Foreskin fibroblast (primary cell): ENCODE measurements at places on chromosomes 6 and 20.

- DNase-seq: no peak
These were observed 1.6 kb downstream of the PGBD1 start for GRCh38 chr6:28282926-28283325.

- no peak for DNase-seq
These were observed 66.4 kb downstream of the MDGA1 start for GRCh38 chr6:37631295-37631694.

DNA sequence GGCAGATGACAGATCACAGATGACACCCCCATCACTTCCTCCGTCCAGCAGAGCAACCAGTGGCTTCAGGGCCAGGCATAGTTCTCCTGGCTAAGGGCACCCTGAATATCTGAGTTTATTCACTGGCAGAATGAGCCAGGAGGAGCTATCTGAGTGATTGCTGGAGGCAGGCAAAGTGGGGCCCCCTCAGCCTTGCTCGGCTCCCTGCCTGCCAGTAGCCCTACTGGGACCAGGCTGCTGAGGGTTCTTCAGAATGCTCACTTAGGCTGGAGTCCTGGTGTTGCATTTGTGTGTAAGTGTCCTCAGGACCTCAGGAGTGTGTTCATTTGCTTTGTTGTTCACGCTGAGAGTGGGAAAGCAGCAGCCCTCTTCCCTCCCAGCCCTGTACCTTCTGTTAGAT lies 31.2 kb downstream of the CHMP4B start:
- no peak for DNase-seq

DNA sequence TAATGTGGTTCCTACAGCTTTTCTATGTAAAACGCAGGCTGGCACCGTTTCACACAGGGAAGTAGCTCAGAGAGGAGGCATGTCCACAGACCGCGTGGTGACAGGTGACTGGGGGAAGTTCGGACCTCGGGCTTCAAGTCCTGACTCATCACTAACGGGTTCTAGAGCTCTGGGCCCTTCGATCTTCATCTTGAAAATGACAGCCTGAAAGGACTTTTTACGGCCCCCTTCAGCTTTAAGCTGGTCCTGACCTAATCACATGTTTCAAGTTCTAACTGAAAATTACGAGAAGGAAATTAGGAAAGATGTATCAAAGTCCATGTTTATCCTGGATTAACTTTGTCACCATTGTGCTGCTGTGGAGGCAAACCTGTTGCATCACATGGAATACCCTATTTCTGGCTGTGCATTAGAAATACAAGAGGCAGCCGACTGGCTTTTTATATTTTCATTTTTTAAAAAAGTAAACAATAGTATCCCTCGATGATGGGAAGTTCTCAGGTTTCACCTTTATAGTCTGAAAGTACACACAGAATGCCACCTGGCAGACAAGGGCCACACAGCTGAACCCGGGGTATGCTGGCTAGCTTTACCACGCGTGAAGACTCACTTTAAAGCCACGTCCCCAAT lies 2.0 kb downstream of the MAN1A1 start:
- DNase-seq: peak; percentile 61

GRCh38 chr6:83071023-83071422 lies 3.6 kb downstream of the DOP1A start:
- DNase-seq: no peak

DNA sequence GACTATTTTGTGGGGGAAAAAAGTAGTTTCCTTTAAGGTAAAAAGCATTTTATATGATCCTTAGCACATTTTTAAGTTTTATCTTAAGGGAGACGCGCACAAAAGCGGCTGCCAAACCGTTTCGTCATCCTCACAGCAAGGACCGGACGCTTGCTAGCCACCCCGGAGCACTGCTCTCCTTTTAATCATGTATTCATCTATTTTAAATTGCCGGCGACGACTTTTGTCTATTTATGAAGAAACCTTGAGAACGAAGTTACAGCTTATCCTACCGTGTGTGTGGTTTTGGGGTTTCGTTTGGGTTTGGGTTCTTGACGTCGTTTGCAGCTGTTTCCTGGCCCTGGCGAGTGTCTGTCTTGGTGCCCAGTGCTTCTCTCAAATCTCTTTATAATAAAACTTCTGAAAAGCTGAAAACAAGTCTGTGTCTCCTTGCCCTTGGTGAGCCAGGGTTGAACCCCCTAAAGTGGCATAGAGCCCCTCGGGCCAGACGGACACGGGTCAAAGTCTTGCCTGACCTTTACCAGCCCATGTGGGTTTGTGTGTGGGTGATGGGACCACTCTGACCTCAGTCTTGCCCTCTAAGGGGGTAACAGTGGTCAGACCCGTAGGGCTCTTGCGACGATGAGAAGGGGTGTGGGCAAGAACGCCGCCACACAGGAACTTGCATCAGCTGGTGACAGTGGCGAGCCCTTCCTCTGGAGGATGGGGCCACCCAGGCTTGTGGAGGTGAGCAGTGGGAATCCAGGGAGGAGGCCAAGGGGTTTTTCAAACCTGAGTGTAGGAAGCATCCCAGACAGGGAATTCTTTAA lies 117.6 kb downstream of the JPH2 start:
- DNase-seq: no peak

- peak; percentile 62 for DNase-seq
These were observed at the start of gene CARMIL1 for GRCh38 chr6:25278914-25279747. Gene CARMIL1 (plus strand): TSS chr6:25279374. CDS start chr6:25279796, 422 bp downstream.
